ENCODE measurements at places on chromosomes 5 and 9.

DNA sequence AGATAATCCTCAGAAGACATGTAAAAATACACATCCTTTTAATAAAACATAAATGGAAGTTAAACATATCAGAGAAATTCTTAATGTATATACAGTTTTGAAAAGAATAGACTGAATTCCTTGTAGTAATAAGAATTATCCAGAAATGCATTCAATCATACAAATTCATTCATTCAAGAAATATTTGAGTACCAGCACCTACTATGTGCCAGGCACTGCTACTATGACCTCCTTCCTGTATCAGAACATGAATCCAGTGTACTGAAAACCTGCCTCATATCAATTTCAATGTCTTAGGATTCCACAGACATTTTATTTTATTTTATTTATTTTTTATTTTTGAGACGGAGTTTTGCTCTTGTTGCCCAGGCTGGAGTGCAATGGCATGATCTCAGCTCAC, 13.3 kb downstream of the PRKAA1 start:
- no peak for DNase-seq

- DNase-seq: no peak
Observed at GRCh38 chr9:36288070-36288469, 29.8 kb upstream of the GNE start.

DNA sequence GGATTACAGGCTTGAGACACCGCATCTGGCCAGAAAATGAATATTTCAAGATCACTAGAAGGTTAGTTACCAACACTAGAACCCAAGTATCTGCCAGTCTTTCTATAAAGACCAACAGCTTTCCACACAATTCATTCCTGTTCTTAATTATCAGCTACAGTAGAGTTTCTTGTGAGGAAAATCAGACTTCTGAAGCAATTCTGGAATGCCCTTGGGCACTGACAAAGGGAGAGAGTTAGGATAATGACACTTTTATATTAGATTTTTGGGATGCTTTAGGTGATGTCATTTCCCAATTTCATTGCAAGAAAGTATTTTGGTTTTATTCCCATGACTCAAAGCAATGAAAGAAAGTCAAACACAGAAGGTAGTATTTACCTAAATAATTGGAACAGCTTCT, 497.0 kb upstream of the TUSC1 start:
- no peak for DNase-seq

DNA sequence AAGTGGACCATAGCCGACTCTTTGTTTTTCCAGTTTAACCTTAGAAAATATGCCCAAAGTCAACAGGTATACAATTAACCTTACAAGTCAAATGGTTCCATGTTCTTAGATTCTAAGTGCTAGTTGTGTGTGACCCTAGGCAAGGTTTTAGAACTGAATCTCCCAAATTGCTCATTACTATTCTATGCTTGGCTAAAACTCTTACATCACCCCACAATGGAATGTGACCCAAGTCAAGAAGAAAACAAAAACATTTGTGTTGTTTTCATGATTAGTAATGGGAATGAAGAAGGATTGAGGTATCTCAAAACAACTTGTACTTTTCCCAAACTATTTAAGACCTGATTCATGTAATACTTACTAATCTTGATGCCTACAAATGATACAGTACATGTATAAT, 159.2 kb downstream of the ARRDC3 start:
- no peak for DNase-seq

- no peak for DNase-seq
Observed at GRCh38 chr5:110880413-110880812, 141.6 kb downstream of the SLC25A46 start.

- DNase-seq: peak; percentile 18
Observed at GRCh38 chr5:127072861-127073846, at the start of gene C5orf63. TSS of gene C5orf63 (minus strand) at chr5:127073502. CDS start at chr5:127058995, 14,507 bp downstream.

DNA sequence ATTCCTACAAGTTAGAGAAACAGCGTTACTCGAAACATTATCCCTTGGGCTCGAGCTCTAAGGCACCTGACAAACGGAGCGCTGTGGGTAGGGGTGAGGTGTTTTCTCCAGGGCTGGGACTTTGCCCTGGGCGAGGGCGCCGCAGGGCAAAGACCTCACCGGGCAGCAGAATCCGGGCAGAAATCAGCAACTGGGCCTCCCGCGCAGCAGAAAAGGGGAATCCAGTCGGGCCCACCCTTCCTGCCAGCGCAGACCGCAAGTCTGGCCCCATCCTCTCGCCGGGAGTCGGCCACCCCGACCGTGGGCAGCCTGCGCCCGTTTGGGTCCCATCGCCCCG, 430 bp upstream of the MSH3 start:
- no peak for DNase-seq

DNA sequence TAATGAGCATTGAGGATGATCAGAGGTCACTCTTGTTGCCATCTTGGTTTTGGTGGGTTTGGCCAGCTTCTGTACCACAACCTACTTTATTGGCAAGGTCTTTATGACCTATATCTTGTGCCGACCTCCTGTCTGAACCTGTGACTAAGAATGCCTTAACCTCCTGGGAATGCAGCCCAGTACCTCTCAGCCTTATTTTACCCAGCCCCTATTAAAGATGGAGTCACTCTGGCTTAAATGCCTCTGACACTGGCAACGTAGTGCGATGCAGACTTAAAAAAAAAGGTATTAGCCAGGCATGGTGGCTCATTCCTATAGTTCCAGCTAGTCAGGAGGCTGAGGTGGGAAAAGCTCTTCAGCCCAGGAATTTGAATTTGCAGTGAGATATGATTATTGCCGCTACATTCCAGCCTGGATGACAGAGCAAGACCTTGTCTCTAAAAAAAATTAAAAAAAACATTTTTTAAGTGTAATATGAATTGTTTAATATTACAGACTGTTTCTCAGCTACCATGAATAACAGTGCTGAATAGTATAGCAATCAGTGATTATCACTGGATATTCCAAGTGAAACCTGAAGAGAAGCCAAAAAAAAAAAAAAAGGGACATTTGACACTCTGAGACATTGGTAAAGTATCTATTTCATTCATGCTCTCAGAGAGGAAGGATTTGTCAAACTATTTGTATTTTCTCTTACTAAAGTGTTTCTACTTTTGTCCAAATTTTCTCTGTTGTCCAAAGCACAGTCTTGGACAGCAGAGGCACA, 18.3 kb upstream of the STOM start:
- DNase-seq: no peak

GRCh38 chr5:64839936-64840335, 71.2 kb downstream of the CWC27 start:
- no peak for DNase-seq

GRCh38 chr5:168939156-168939800, 360.1 kb upstream of the PANK3 start:
- DNase-seq: no peak

DNA sequence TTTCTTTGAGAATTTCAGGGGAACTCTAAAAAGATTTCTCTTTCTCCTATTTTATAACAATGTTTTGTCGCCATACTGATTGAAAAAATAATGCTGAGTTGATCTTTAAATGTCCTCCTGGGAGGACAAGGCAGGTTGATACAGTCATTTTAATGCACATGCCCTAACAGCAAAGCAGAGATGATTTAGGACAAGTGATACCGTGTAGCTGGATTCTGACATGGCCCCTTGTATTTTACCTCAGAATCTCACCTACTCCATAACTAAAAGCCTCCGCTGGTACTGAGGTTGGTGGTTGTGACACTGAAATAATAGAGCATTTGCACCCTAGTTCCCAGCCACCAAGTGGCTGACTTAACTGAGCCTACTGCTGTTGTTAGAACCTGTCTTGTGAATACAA, 811 bp upstream of the LRRTM2 start:
- no peak for DNase-seq

DNA sequence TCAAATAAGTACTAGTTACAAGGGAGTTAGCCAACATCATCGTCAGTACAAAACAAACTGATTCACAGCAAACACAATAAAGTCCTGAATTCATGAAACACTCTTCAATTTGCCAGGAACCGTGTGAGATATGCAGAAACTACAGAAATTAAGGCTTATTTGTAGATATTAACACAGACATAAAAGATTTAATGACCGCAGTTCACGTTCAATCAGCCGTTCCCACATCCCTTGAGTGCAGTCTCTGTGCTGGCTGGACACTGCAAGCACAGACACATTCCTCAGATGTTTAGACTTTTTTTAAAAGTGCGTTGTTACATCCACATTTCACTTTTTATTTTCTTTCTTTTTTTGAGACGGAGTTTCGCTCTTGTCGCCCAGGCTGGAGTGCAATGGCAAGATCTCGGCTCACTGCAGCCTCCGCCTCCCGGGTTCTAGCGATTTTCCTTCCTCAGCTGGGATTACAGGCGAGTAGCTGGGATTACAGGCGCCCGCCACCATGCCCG, 566 bp upstream of the CEP78 start:
- DNase-seq: no peak

DNA sequence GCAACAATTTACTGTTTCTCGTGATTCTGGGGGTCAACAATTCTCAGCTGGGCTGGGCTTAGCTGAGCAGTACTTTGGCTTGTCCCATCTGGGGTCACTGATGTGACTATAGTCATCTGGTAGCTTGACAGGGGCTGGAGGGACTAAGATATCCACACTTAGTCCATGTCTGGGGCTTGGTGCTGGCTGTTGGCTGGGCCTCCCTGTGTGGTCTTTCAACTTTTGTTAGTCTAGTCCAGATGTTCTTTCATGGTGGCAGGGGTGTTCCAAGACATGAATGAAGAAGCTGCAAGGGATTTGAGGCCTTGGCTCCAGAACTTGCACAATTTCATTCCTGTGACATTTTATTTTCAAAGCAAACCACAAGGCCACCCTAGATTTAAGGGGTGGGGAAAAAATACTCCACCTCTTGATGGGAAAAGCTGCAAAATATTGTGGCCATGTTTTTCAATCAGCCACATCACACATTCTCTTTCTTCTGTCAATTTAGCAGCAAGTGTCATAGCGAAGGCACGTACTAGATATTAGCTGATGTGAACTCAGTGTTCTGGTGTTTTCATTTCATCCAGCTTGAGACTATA, 59.2 kb downstream of the TSSK1B start:
- no peak for DNase-seq

GRCh38 chr5:1540166-1540565, 16.4 kb upstream of the LPCAT1 start:
- DNase-seq: no peak

DNA sequence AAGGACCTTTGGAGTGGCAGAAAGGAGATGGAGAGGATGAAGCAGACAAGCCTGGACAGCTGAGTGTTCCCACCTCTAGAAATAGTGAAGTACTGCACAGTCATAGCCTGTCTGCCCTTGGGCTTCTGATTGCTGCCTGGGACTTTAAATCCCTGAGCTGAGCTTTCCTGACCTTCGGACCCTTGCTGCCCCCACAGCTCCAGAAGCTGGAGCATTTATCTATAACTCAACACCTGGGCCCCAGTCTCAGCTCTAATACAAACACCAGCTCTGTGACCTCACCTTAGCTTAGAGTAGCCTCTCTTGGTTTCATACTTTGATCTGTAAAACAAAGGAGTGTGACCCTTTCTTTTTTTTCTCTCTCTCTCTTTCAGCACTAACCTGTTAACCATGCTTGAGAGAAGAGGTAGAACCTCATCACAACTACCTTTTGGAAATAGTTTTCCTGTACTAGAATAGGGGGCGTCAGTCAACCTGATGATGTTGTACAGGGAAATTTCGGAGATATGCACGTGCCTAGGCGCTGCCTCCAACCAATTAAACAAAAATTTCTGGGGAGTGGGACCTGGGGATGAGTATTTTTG, 25.4 kb upstream of the ELL2 start:
- no peak for DNase-seq

GRCh38 chr9:86500667-86501435, 146.6 kb upstream of the TUT7 start:
- DNase-seq: no peak

- DNase-seq: no peak
Observed at GRCh38 chr5:55540525-55540924, 5.8 kb upstream of the PLPP1 start.

DNA sequence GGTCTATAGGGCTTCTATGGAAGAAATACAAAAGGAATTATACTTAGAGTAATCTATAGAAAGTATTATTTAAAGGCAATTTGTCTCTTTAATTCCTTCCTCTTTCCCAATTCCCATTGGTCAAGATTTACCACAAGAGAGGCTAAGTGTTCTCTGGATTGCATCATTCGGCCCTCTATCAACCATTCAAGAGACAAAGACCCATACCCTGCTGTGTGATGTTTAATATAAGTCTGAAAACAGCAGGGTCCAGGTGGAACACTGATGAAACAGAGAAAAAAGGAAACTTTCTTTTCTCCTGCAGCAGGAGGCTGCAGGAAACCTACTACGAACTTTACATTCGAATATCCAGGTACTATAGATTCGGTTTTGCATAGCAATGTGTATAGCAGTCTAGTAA, 323.4 kb downstream of the CHSY3 start:
- no peak for DNase-seq

GRCh38 chr5:123803359-123803758, 291.4 kb downstream of the CSNK1G3 start:
- no peak for DNase-seq

- DNase-seq: no peak
Observed at GRCh38 chr5:38595132-38595745, 38.8 kb upstream of the LIFR start.

GRCh38 chr9:137213160-137214060, 7.9 kb downstream of the NDOR1 start:
- no peak for DNase-seq

- no peak for DNase-seq
Observed at GRCh38 chr9:33172256-33173238, 5.4 kb upstream of the B4GALT1 start.

DNA sequence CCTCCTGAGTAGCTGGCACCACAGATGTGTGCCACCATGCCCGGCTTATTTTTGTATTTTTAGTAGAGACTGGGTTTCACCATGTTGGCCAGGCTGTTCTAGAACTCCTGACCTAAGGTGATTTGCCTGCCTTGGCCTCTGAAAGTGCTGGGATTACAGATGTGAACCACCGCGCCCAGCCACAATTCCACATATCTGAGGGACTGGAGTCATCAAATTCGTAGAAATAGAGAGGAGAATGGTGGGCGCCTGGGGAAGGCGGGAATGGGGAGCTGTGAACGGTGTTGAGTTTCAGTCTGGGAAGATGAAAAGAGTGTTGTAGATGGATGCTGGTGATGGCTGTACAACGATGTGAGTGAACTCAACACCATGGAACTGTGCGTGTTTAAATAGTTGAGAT, 1.9 kb upstream of the ABO start:
- DNase-seq: no peak

- no peak for DNase-seq
Observed at GRCh38 chr5:115543365-115544042, 1.1 kb downstream of the FEM1C start.

DNA sequence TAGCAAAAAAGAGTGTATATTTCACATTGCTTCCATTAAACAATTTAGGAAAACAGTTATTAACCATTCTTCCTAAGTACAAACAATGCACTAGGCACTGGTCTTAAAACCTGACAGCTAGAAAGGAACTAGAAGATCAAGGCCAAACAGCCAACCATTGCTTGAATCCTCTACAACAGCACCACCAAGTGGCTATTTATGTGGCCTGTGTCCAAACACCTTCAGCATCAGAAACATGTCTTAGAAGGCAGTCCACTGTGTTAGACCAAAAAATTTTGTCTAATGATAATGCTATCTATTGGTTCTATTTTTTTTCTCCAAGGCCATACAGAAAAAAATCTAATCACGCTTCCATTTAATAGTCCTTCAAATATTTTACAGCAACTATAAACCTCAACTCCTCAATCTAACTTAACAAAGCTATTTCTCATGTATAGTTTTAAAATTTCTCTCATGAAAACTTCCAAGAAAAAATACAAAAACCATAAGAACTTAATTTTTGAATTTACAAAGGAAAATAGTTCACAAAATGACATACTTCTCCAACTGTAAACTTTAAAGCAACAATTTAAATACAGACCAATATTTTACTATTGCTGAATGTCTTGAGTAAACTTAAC, 36.1 kb downstream of the CAAP1 start:
- peak; percentile 78 for DNase-seq

Data from NCI-H1436 (cell line).